ENCODE measurements at places on chromosomes 5 and 9. TPM values are rescaled to one million over a fixed set of nuclear protein-coding genes. Genes with fewer than 3 reads are reported as not detected.

DNA sequence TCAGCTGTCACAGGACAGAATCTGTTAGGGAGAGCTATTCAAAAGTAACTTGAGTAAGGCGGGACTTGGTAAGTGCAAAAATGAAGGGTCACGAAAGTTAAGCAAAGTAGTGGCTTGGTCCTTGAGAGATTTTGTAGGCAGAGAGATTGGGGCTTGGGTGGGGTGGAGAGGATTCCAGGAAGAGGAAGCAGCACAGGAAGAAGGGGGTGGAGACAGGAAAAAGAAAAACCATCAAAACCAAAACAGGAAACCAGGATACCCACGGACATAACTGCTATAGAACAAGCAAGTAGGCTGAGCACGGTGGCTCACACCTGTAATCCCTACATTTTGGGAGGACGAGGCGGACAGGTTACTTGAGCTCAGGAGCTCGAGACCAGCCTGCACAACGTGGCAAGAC is 3.7 kb downstream of the ROPN1L start:
- no peak for ATAC-seq

Gene DDX41
- 116 TPM for total RNA-seq

Gene CENPP
- total RNA-seq, result 31.5 TPM

Gene CCDC152
- 2.7 TPM for total RNA-seq

- ATAC-seq, result no peak
Observed at GRCh38 chr5:15757103-15757502, 257.1 kb downstream of the FBXL7 start.

Gene FAM153A
- total RNA-seq, result 34.0 TPM

Gene LAMC3
- 0.45 TPM for total RNA-seq

Gene IFNE
- total RNA-seq, result not detected

Measured in activated T-helper 17 cell treated with anti-CD3 and anti-CD28 coated beads, Interleukin-2, amount 50 U/mL, for 72 hours (primary cell).